ENCODE measurements at places on chromosomes 4 and X. TPM values are rescaled to one million over a fixed set of nuclear protein-coding genes. Genes with fewer than 3 reads are reported as not detected.

Gene DMRTC1
- total RNA-seq: not detected

Gene HTRA3
- total RNA-seq: 0.08 TPM

Gene NXF2
- not detected for total RNA-seq

Gene HSPA4L
- 21.5 TPM for total RNA-seq

Gene P2RY4
- total RNA-seq: 0.13 TPM

- DNase-seq: no peak
Observed at GRCh38 chrX:69613946-69614345, 2.0 kb upstream of the EDA start.

DNA sequence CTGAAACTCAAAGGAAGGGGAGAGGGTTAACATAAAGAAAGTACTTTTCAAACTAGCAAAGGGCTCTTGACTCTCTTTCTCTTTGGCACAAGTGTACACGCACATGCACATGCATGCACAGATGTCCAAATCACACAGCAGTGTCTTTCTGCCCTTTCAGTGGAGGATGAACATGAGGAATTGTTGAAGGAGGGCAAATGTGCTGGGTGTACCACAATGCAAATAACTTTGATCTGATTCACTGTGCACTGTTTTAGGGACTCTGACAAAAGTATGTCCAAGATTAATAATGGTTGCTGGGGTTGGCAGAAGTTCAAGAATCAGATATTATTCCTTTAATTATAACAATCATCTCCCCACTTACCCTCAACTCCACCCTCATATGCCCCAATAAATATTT lies 93.8 kb downstream of the GPC4 start:
- DNase-seq: no peak

DNA sequence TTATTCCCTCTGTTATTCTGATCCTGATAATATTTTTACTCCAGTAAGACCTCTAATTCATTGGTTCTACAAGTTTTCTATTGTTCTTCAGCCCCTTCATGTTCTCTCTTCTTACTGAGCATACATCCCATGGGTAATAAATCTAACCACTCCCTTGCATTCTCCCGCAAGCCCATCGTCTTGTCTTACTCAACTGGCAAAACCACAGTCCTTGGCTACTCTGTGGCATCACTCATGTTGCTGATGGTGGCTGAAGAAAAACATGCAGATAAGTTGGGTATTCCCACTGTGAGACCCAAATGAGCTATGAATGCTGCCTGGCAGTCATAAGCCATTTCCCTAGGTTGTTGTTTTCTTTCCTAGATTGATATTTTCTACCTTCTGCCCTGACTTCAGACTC lies 402.2 kb upstream of the AADAT start:
- no peak for DNase-seq

- DNase-seq: no peak
Observed at GRCh38 chr4:112700679-112701078, 63.7 kb downstream of the LARP7 start.

DNA sequence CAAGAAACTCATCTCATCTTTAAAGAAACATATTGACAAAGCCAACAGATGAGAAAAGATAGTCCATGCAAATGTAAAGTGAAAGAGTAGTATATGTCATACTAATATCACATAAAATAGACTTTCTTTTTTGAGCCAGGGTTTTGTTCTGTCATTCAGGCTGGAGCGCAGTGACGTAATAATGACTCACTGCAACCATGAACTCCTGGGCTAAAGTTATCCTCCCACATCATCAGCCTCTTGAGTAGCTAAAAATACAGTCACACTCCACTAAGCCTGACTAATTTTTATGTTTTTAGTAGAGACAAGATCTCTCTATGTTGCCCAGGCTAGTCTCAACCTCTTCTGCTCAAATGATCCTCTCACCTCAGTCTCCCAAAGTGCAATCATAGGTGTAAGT lies 51.8 kb upstream of the TRAM1L1 start:
- DNase-seq: no peak

DNA sequence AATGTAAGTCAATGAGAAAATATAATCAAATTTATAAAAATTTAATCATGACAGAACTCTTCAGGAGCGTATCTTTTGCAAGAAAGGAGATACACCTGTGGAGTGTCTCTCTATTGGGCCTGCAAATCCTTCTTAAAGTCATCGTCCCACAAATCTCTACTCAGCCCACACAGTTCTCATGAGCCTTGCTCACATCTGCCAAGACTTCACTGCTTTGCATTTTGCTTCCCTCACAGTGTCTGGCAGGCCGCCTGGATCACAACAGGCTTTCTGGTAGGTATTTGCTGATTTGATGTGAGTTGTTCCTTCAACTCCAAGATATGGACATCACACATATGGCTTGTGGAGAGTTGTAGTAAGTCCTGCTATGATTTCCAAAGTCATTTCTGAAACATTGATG lies 183.1 kb upstream of the ARX start:
- DNase-seq: no peak

- DNase-seq: no peak
Observed at GRCh38 chr4:147049946-147050345, 104.3 kb upstream of the TTC29 start.

GRCh38 chr4:163476761-163477438 lies 3.3 kb upstream of the TKTL2 start:
- no peak for DNase-seq

GRCh38 chrX:154661899-154662298 lies 8.5 kb upstream of the CTAG2 start:
- DNase-seq: peak; percentile 8

Measured in GM12878 (cell line).